ENCODE measurements at places on chromosomes 7 and 10.

- DNase-seq, result no peak
Observed at GRCh38 chr10:104622598-104623209, 18.4 kb upstream of the SORCS3 start.

DNA sequence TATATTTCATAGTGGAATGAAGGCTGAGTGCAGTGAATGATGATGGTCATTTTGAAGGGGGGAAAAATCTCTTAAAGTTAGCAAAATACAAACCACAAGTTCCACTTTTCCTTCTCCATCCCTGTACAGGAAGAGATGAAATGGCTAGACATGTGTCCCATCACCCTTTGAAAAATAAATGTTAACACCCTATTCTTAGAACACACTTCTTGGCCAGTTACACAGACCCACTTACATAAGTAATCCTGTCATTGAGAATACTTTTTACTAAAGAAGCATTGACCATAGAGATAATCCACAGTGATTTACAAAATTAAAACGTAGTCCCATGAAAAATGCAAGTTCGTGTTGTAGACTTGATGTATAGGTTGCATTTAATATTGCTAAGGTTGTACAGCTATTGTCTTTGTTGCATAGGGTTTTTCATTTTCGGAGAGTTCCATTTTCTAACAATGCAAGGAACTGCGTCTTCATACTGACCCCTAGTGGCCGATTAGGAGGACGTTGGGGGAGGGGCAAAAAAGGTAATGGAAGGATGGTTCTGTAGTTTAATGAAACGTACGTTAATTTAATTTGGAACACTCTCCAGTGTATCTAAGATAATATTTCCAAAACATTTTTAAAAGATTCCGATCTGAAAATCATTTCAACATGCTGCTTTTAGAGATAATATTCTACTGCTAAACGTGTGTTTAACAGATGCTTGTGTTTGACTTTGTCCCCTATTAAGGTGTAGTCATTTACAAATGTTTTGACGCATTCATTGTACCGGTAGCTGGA, 60.9 kb downstream of the ARMC3 start:
- DNase-seq, result peak; percentile 56

- DNase-seq, result no peak
Observed at GRCh38 chr7:46071601-46072000, 150.5 kb upstream of the IGFBP3 start.

DNA sequence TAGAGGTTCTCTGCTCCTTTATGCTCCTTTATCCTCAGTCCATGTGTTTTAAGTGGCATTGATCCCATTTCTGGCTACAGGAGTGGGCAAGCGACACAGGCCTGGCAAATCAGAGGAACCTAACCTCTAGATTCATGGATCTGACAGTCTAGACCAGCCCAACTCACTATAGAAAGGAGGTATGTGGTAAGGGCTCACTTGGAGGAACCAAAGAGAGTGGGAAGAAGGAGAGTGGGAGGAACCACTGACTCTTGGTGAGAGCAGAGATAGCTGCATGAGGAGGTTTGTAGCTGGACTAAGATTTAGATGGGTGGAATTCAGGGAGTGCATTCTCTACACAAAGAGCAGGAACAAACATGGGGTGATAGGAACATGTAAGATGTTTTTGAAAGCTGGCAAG, 11.6 kb upstream of the FRAT1 start:
- no peak for DNase-seq

DNA sequence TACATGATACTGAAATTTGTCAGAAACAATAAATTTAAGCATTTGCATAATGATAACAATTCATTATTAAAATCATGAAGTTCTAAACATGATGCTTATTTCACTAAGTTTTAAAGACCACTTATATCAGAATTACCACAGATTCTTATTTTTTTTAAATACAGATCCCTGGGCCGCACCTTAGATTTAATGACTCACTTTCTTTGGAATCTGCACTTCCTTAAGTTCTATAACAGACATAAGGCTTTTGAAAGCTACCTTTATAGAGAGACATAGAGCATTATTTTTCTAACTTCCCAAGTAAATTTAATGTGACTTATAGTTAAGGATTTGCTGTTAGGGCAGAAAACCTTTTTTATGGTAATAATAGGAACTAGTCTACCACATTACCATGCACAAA, 214.9 kb downstream of the IPMK start:
- no peak for DNase-seq

DNA sequence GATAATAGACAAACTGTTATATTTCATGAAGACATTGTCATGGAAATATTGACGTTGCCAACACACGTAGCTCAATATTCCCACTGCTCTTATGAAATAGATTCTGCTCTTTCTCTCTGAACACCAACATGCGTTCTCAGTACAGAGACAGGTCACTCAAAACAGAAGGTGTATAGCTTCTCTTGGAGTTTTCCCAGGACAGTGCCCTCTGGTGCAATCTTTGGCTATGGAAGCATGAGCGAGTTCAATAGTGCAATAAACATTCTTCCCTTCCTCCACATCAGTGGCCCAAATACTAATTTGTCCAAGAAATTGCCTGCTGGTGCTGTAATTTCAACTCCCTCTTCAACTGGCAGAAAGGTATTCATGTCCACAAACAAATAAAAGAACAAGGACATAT, 145.3 kb downstream of the MAGI2 start:
- DNase-seq, result no peak

DNA sequence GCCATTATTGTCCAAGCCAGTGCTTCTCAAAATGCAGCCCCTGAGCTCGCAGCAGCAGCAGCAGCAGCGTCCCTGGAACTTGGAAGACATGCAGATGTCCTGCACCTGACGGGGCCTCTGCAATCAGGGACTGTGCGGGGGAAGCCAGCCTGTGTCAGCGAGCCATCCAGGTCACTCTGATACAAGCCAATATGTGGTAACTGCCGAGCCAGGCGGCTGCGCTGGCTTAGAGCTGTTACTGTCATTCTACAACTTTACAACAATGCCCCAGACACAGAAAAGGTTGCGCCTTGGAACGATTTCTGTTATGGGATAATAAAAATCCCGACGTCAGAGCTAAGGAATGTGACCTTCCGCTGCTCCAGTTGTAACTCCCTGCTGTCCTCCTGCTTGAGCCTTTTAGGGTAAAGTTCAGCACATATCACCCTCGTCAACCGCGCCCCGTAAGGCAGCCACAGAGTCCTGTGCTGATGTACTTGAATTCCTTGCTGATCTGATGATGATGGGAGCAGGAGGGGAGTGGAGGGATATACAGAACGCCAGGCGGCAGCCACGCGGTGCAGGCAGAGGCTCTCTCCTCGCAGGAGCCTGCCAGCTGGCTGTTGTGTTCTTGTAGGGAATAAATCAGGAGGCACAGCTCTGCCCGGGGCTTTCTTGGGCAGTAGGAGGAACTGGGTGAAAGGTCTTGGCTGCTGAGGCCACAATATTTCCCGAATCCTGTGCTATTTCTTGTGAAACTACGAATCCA, 20.0 kb upstream of the CRYGN start:
- peak; percentile 27 for DNase-seq

DNA sequence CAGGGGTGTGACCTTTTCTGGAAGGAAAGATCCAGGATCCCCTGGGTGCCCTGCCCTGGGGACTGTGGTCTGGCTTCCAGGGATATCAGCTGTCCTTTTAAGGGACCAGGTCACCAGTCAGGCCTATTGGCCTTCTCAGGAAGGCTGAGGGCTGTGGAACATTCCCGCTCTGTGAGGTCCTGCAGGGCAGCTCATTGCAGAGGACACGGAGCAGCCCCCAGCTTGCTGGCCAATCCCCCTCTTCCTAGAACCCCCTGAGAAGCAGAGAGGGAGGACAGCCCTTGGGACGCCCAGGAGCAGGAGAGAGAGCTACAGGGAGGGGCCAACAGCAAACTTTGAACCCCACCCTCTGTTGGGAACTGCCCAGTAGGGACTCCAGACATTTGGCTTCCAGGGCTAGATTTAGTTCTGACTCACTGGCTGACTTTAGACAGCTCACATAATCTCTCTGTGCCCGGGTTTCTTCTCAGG, 67.9 kb upstream of the COL13A1 start:
- no peak for DNase-seq

DNA sequence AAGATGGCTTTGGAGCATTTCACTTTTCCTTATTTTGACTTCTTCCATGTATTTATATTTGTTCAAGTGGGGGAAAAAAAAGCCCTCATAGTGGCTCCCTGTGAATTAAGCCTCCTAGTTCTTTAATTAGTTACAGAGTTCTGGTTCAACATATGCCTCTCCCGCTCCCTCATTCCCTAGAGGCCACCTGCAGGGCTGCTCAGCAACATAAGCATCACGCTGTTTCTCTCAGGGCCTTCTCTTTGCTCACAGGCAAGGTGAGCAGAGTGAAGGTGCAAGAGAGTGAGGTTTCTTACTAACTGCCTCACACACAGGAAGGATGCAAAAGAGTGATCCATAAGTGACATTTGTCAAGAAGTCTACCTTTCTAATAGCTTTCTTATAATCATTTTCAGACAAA, 196.7 kb downstream of the SEMA3E start:
- DNase-seq, result no peak

DNA sequence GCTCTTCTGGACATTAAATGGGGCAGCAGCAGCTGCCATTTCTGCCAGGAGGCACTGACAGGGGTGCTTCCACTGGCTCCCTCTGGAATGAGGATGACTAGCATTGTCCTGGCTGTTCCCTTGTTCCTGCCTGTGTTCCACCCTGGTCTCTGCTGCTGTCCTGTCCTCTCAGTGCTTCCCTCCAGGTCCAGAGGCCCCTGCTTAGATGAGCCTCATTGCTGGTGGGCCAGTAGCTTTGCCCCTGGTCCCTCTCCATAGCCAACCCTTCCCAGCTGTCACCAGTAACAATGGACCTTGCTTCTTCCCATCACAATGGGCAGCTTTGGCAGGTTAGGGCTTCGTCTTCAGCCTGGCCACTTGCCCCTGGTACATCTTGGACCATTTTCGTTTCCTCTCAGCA, 561.1 kb downstream of the TCERG1L start:
- DNase-seq, result no peak

DNA sequence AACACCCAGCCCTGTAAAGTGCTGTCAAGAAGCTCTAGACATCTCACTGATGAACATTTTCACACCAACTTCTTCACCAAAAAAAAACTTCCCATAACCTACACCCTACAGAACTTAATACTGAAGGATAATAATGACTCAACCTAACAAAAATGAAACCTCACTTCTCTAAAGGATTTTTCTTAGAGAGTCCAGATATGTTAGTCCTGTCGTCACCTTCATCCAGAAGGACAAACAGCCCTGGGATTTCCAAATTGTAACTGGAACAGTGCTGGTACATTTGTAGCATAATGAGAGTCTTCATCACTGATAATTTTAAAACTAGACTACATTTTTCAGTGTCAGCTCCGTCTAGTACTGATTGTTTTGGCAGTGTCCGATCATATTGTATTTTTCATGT, 528.6 kb upstream of the CELF2 start:
- DNase-seq, result no peak

DNA sequence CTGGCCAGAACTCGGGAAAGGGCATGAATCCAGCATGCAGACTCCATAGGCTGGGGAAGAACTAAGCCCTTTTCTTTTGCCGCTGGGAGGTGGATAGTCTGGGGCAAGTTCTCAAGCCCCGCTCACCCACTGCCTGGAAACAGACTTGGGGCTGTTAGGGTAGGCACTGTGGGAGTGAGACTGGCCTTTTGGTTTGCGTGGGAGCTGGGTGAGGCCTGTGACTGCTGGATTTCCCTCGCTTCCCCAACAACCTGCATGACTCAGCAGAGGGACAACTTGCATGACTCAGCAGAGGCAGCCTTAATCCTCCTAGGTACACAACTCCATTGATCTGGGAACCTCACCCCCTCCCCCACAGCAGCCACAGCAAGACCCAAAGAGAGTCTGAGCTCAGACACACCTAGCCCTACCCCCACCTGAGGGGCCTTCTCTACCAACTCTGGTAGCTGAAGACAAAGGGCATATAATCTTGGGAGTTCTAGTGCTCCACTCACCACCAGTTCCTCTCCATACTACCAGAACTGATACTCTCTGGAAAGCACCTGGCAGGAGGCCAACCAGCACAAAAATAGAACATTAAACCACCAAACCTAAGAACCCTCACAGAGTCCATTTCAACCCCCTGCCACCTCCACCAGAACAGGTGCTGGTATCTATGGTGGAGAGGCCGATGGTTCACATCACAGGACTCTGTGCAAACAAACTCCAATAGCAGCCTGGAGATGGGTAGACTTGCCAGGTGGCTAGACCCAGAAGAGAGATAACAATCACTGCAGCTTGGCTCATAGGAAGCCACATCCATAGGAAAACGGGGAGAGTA, 81.4 kb upstream of the LAMB4 start:
- no peak for DNase-seq

GRCh38 chr7:22433710-22434460, 66.1 kb downstream of the STEAP1B start:
- DNase-seq, result no peak

GRCh38 chr10:77510294-77510693, 127.3 kb downstream of the KCNMA1 start:
- DNase-seq, result no peak

GRCh38 chr7:2873146-2873545, 29.0 kb upstream of the GNA12 start:
- DNase-seq, result no peak

- no peak for DNase-seq
Observed at GRCh38 chr10:113047605-113047962, 97.5 kb downstream of the TCF7L2 start.
